ENCODE measurements at places on chromosomes 6 and 20.
A peak's percentile ranks its signal among the peaks of the same experiment; 100 is the strongest.

DNA sequence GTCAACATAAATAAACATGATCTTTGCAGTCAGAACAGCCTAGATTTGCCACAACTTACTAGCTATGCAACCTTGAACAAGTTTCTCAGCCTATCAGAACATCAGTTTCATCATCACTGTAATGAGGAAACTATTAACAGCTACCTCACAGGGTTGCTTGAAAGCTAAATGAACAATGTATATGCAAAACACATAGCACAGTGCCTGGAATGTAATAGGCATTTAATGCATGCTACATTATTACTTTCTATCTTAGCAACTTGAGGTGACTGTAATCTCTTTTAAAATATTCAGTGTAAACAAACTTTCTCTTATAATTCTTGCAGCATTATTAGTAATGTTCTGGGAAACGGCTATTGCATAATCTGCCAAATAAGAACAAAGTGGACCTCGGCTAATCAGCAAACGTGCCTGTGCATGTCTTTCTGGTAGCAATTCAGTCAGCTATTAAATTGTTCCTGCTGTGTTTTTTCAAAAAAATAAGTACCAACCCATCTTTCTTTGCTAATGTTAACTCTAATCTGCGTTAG lies 61.5 kb downstream of the SYNE1 start:
- DNase-seq: peak; percentile 70

- no peak for DNase-seq
Measured at GRCh38 chr20:37643400-37643799, 50.4 kb upstream of the CTNNBL1 start.

GRCh38 chr6:110728501-110728900 lies 86.8 kb downstream of the CDK19 start:
- DNase-seq: no peak

DNA sequence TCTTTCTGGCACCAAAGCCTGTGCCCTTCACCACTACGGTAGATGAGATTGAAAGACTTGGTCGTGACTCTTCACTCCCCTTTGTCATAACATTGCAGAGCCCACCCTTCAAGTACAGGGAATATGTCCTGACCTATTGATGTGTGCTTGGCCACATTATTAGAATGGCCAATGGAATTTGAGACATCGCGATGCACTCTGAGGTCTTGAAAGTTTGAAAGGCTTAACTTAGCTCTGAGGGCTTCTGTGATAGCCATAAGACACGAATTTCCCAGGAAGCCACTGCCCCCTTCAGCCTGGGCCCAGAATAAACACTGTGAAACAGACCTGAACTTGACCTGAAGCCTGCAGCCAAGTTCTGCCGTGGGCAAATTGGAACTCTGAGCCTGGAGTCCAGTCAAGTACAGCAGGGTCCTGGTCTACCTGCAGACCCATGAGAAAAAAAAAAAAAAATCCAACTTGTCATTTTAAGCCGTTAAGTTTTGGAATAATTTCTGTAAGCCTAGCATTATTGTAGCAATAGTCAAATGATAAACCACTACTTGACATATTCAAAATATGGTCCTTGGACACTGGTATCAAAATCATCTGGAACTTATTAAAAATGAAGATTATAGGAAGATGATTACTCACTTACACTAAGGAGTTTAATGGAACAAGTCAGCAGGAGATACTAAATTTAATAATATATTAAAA lies 36.9 kb upstream of the TRAF3IP2 start:
- DNase-seq: peak; percentile 56

DNA sequence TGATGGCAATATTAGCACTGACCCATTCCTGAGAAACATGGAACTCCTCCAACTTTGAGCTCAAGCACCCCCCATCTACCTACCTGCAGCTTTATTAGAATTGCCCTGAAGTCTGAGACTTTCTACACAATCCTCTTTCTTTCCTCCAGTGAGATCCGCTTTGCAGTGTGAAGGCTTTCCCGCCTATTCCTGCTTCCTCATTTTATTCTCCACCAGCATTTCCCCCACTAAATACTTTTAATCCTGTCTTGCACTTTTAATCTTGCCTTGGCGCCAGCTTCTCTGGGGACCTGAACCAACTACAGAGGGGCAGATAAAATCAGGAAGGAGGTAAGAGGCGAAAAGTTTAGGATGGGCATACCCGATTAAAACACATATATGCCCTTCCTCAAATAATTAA lies 178.1 kb upstream of the PRDM1 start:
- DNase-seq: no peak

DNA sequence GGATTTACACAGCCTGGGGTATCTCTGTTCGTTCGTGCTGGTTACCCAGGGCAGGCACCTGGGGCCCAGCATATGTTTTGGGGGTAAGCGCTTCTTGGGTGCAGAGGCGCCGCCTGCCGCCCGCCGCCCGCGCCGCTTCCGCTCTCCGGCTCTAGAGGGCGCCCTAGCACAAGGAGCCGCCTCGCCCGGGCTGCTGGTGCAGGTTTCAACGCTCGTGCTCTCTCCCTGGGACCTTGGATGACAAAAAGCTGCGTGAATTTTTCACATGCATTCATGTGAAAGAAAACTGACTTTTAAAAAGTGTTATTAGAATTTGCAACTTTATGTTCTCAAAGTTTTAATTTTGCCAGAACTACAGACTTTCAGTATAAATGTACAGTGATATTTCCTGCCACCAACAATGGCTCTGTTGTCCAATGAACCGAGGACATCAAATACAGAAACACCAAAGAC lies 32.5 kb downstream of the PRR18 start:
- DNase-seq: peak; percentile 40
